Amniotic stem cell (primary cell): ENCODE measurements at places on chromosomes 5 and 9.

DNA sequence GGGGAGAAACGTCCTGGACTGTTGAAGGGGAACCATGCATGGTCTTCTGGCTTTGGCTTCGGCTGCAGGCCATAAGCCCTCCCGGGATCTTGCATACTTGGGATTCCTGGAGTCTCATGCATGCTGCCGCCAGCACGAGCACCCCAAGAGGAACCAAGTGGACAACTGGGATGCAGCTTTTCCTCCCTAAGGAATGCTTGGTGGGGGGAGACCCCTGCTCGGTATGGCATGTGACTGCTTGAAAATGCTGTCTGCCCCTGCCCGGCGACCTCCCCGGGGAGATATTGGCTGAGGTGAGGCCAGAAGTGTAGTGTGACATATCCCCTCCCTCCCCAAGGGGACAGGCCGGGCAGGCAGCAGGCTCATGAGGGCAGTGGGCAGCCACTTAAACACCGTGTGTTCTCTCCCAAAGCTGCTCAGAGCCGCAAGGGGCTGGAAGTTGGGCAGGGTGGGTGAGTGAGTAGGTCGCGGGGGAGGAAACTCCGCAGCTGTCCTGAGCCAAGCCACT is 15.7 kb downstream of the TMEM171 start:
- no peak for DNase-seq

GRCh38 chr9:93133681-93134014 is 403 bp downstream of the NINJ1 start:
- DNase-seq, result peak; percentile 62

- no peak for DNase-seq
These were observed 42.4 kb downstream of the LRSAM1 start for GRCh38 chr9:127493592-127494303.

- no peak for DNase-seq
These were observed 23.2 kb downstream of the CNTFR start for GRCh38 chr9:34566322-34566721.

GRCh38 chr9:87338088-87338989 is 159.3 kb upstream of the DAPK1 start:
- DNase-seq, result no peak

GRCh38 chr5:141040771-141041426 is 10.3 kb upstream of the PCDHB1 start:
- DNase-seq, result no peak
